ENCODE measurements at places on chromosomes 3 and 15. TPM values are rescaled to one million over a fixed set of nuclear protein-coding genes. Genes with fewer than 3 reads are reported as not detected.

TTLL13 gene
- total RNA-seq, result not detected

GRCh38 chr3:45765958-45766357 is 30.4 kb downstream of the SLC6A20 start:
- no peak for DNase-seq

LRRC34 gene
- 1.8 TPM for total RNA-seq

DNA sequence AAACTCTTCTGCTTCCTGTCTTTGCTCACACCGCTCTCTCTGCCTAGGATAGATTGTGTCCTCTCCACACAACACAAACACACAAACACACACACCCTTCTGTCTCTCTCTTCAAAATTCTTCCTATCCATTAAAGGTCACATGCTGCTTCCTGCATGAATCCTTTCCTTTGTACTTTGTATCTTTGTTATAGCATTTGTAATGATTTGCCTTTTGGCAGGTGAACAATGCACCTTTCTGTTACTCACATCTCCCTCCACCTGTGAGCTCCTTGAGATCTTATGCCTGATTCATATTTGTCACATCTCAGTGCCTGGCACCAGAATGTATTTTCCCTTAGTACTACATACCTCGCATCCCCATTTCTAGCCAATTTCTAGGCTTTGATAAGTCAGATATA is 251.4 kb upstream of the UMPS start:
- DNase-seq, result no peak

Data from myocyte (in vitro differentiated cells).